ENCODE measurements at places on chromosomes 7 and 10. TPM values are rescaled to one million over a fixed set of nuclear protein-coding genes. Genes with fewer than 3 reads are reported as not detected.

The TLL2 gene
- polyA plus RNA-seq = 0.26 TPM

- H3K4me1 ChIP-seq = peaks cover 5% of the 10 kb centered on the region
- no peaks in the 10 kb centered on the region for H3K36me3 ChIP-seq
- no peak for DNase-seq
- no peak overlapping the region for H3K27ac ChIP-seq
- H3K4me3 ChIP-seq = no peak overlapping the region
- H3K27me3 ChIP-seq = no peaks in the 10 kb centered on the region
Observed at GRCh38 chr10:11396311-11396955, 215.0 kb downstream of the USP6NL start.

DNA sequence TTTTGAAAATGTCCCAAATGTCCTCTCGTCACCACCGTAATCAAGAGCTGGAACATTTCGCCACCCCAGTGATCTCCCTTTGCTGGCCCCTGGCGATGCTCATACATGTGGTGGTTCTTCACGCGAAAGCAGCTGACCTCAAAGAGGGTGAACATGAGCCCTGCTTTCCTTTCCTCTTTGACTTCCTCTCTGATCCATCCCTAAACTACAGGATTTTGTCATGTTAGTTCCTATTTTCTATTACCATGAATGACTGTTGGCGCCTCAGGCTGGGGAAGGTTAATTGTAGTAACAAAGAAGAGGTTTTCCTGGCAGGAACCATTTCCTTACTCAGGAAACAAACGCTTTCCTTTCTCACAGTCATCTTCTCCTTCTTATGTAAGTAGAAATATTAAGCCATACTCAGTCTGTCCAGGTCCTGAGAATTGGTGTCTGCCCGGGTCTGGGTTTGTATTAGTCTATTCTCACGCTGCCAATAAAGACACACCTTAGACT is 114.5 kb downstream of the INSYN2A start:
- no peaks in the 10 kb centered on the region for H3K36me3 ChIP-seq
- H3K27ac ChIP-seq = no peak overlapping the region
- no peak overlapping the region for H3K4me3 ChIP-seq
- H3K4me1 ChIP-seq = no peaks in the 10 kb centered on the region
- H3K27me3 ChIP-seq = no peaks in the 10 kb centered on the region

The BICC1 gene
- polyA plus RNA-seq = not detected

The LIPK gene
- polyA plus RNA-seq = not detected

- no peaks in the 10 kb centered on the region for H3K27me3 ChIP-seq
- no peak overlapping the region for H3K4me3 ChIP-seq
- no peak overlapping the region for H3K27ac ChIP-seq
- DNase-seq = no peak
Observed at GRCh38 chr10:43204042-43204942, 62.6 kb downstream of the RASGEF1A start.

The CYP3A7 gene
- not detected for polyA plus RNA-seq

Measured in B cell (primary cell).